Activated naive CD8-positive, alpha-beta T cell treated with anti-CD3 and anti-CD28 coated beads, Interleukin-2, amount 50 U/mL, for 24 hours (primary cell): ENCODE measurements at places on chromosomes 12 and 14.

GRCh38 chr12:117980616-117981015 lies 11.8 kb upstream of the KSR2 start:
- no peak for DNase-seq

- no peak for DNase-seq
Observed at GRCh38 chr14:93744876-93745275, 43.4 kb downstream of the PRIMA1 start.

GRCh38 chr12:2306012-2306411 lies 253.2 kb downstream of the CACNA1C start:
- no peak for DNase-seq

GRCh38 chr14:57875296-57875695 lies 9.4 kb upstream of the SLC35F4 start:
- DNase-seq, result no peak

GRCh38 chr14:104163541-104163940 lies 25.2 kb downstream of the KIF26A start:
- DNase-seq, result no peak

GRCh38 chr12:101010896-101011295 lies 199.1 kb downstream of the SLC5A8 start:
- DNase-seq, result no peak

- DNase-seq, result no peak
Observed at GRCh38 chr12:89765959-89766824, 57.6 kb upstream of the ATP2B1 start.

DNA sequence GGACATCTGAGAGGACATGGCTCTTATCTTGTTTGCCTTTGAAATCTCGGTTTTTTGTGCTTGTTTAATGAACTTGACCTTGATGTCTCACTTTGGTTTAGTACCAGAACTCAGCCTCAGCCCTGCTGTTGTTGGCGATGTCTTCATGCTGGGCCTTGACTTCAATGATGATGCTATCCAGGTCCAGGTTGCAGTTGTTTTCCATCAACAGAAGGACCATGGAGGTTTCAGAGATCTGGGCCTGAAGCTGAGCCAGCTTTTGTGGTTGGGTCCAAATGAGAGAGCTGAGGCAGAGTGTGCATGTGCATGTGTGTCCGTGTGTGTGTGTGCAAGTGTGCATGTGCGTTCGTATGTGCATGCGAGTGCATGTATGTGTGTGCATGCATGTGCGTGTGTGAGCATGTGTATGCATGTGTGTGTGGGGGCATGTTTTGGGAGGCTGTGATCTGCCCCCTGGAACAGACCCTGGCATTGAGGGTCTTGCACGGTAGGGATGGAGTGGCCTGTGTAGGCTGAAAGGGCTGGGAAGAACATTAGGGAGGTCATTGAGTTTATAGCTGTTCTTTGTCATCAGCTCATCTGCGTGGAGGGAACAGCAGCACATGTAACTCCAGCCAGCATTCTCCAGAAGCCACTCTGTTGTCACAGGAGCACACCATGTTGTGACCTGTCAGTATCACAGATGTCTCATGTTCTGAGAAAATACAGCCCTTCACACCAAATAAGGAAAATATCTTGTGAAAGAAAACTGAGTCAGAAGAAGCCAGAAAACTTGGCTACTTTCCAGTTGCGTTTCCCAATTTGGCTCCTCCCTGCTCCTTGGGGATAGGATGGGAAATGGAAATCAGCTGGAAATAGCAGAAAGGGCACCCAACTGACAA lies 10.0 kb upstream of the KRT82 start:
- DNase-seq, result no peak
